ENCODE measurements at places on chromosomes 4 and X.

DNA sequence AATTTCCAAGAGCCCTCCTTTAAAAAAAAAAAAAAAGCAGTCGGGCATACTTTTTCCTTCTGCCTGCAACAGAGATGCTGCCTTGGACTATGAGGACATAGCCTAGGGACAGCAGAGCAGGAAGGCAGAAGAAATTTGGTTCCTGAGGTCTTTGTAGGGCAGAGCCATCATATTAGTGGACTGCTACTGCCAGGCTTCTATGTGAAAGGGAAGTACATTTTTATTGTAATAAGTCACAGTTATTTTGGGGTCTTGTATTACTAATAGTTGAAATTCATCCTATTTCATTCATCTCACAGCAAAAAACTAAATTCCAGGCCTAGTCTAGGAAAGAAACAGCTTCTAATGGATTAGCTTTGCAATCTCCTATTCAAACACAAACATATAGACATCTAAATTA lies 211.2 kb downstream of the NSUN7 start:
- DNase-seq = no peak

- no peak for DNase-seq
Measured at GRCh38 chr4:101843054-101843453, 52.5 kb downstream of the BANK1 start.

- DNase-seq = no peak
Measured at GRCh38 chr4:184401397-184402171, 72.8 kb downstream of the IRF2 start.

GRCh38 chr4:124415146-124415545 lies 297.4 kb downstream of the ANKRD50 start:
- no peak for DNase-seq

GRCh38 chr4:38560340-38560739 lies 103.7 kb upstream of the KLF3 start:
- DNase-seq = no peak

DNA sequence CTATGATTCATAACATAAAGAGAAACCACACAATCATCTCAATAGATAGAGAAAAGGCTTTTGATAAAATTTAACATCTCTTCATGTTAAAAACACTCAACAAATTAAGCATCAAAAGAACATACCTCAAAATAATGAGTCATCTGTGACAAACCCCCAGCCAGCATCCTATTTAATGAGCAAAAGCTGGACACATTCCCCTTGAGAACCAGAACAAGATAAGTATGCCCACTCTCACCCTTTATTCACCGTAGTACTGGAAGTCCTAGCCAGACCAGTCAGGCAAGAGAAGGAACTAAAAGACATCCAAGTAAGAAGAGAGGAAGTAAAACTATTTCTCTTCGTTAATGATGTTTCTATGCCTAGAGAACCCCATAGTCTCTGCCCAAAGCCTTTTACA lies 507.2 kb downstream of the PABPC4L start:
- DNase-seq = no peak

DNA sequence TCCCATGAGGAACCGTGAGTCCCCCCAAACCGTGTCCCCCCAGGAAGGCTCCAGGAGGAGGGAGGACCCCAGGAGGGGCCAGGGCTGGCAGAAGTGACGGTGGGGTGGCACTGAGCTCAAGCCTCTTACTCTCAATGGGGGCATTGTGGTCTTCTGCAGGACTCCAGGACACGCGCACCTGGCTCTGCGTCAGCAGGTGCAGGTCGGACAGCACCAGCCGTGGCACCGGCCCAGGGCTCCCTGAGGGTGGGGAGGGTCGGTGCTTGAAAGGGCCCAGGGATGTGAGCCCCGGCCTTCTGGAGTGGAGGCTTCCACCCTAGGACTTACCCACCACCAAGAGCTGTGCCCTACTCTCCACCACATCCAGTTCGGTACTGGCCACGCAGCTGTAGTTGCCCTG lies 18.3 kb downstream of the L1CAM start:
- no peak for DNase-seq

DNA sequence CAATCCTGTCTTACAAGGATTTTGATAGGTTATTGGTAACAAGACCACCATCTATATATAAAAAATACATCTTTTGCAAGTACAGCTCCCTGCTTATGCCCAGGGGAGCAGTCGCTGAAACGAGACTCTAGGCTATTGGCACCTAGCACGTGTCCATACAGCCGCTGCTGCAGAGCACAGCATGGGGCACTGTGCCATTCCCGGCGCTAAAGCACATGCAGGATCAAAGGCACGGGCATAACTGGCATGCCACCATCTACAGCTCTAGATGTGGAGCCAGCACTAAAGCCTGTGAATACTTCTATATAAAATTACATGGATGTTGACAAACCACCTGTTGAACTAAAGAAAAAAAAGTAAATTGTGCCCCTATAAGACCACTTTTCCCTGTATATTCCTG lies 144.8 kb downstream of the COL25A1 start:
- DNase-seq = no peak

GRCh38 chrX:43175434-43175833 lies 397.5 kb upstream of the PPP1R2C start:
- DNase-seq = peak; percentile 0

- no peak for DNase-seq
Measured at GRCh38 chr4:37648084-37648817, 37.9 kb downstream of the RELL1 start.

DNA sequence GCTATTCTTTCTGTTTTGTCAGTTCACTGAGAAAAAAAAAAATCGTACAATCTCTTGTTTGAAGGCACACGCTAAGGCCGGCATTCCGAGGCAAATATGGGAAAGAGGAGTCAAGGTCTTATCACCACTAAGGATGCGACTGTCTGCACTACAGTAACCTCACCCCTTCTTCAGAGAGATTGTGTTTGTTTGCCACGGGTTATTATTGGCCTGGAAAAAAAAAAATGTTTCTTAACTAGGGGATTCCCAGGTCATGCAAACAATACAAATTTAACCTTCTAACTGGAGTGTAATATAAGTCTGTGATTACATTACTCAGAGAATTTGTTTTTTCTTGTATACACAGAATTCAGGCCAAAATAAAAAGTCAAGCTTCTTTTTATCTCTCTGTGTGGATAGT lies 168.3 kb downstream of the TMA16 start:
- DNase-seq = no peak

GRCh38 chrX:151796576-151796975 lies 62.0 kb downstream of the CNGA2 start:
- no peak for DNase-seq

GRCh38 chr4:30616942-30617646 lies 103.1 kb upstream of the PCDH7 start:
- DNase-seq = no peak

DNA sequence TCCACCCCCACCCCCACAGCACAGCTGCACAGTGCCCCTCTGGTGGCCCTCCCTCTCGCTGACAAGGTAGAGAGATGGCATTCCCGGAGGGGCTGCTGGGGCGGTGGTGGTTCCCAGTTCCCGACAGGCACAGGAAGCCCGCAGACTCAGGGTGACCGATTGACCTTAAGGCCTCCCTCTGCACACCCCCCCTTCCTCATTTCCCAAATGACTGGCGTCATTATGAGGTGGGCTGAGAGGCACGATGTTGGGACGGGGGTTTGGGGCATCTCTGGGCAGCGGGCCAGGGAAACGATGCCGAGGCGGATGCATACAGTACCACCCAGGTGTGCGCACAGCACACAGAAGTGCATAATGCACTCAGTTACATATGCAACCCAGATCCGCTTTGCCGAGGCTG lies 3.5 kb upstream of the TIMP1 start:
- no peak for DNase-seq

DNA sequence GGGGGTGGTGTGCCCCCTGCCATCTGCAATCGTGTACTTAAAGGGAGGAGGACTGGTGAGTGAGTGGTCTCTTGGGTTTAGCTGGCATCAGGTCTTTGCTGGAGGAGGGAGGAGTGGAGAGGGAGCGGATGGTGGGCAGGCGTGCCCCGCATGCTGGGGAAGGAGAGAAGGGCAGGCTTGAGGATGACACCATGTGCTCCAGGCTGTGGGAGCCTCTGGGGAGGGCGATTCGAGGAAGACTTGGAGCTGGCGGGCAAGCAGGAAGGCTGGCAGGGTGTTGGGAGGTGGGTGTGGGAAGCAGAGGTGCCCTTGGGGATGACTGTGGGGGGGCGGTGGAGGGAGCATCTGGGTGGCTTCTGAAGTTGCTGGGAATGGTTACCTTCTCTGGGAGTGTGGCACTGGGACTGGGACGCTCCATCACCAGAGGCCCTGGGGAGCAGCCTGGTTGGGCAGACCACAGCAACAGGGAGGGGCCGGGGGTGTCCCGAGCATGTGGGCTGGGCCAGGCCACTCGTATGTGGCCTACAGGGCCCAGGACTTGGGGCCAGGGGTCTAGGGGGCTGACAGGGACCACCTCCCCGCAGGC lies 30.8 kb upstream of the AFAP1 start:
- DNase-seq = no peak

DNA sequence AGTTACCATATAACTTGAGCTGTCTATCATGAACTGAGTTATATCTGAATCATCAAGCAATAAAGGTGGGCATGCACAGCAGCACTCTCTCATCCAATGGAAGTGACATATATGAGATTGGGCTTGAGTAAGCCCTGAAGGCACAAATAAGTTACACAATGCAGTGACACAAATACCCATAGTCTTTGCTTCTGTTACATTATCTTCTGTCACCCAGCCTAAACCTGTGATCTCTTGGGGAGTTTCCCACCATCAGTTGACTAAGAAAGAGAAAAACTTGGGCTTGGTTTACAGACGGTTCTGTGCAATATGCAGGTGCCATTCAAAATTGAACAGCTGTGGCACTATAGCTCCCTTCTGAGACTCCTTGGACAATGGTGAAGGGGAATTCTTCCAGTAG lies 138.8 kb upstream of the IL15 start:
- no peak for DNase-seq

DNA sequence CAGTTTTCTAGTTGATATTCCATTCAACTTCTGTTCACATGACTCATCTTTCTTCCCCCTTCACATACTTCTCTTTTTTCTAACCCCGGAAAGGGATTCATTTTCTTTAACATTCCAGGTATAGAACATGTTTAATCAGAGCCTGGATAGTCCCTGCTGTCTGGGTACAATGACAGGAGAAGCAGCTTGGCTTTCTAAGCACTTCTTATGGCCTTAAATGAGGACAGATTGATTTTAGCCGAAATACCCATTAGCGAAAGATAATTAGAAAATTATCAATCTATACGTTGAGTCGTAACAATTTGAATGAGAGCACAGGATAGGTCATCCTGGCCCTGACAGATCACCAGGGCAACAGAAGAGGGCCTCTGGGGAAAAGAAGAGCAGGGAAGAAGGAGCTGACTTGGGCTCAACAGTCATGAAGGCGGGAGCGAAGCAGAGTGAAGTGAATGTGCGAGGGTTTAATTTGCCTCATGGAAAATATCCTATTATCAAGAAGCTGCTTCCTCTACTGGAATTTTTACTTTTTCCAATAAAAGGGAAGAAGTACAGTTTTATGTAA lies 62.2 kb downstream of the PPP1R2C start:
- no peak for DNase-seq

DNA sequence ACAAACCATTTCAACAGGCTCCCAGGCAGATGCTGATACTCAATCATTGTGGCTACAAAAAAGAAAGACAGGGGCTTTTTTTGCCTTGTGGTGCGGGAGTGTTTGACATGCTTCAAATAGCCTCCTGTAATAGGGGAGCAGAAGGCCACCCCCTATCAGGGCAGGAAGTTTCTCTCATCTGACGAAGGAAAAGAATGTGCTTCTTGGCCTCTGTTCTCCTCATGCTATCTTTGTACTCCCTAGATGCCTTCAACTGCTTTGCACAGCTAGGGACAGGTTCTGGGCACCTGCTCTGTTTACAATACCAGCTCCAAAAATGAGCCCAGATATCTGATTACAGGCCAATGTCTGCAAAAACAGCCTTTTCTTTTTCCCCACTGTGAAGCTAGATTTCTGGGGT lies 391.1 kb downstream of the STIM2 start:
- no peak for DNase-seq

DNA sequence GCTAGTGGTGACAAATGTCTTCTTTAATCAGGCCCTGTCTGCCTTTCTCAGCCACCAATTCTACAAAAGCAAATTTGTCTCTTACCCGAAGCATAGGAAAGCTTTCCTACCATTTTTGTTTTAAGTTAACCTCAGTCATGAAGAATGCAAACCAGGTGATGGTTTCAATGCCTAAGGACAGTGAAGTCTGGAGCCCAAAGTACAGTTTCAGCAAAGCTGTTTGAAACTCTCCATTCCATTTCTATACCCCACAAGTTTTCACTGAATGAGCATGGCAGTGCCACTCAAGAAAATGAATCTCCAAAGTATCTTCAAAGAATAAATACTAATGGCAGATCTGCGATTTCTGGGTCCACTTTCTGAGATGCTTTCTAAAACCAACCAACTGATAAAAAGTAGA lies 23.9 kb downstream of the SRD5A3 start:
- no peak for DNase-seq

DNA sequence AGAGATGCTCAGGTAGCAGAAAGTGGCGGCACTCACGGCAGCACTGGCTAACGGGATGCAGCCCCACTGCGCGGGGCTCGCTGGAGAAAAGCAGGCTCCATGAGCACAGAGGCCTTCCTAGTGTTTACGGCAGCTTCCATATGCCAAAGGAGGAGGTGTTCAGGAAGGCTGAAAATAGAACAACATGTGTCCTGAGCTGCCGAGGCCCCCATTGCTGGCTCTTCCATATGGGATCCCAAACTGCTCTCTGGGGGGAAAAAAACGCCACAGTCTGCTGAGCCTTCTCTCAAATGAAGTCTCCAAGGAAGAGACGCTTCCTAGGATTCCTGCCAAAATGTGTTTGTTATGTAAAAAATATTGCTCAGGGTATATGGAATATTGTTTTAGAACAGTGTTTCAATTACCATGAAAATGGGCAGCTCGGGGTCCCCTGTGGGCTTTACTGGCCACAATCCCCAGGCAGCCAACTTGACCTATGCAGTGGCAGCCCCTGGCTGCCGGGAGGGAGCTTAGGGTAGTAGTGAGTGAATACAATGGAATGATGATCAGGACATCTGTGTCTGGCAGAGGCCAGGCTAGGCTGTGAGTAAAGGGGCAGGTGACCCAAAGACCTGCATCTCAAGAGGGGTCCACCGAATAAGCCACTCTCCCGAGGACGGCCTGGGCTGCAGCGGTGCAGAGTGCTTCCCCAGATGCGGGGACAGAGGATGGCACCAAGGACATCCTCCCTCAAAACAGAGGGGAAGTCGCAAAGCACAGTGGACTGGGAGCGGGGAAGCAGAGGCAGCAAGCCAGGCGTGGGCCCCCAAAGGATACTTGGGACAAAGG lies 170.1 kb downstream of the AFAP1 start:
- peak; percentile 62 for DNase-seq

- no peak for DNase-seq
Measured at GRCh38 chrX:18883961-18884765, 99.8 kb downstream of the PHKA2 start.

DNA sequence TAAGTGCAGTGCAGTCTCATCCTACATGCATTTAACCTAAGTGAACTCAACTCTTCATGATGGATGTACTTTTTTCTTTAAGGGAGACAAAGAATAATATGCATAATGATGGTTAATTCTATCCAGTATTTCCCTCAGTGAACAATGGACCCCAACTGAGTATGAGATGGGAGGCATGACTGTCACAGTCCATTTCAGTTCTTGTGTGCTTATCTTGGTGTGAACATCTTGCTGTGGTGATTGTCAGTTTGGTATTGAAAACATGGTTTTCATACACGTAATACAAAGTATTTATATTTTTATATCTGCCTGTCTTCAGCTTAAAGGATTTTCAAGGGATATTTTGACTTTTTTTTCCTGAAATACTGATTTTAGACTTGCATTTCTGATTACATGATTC lies 72.0 kb upstream of the NDUFC1 start:
- no peak for DNase-seq
